Neural crest cell (in vitro differentiated cells): ENCODE measurements at places on chromosomes 7 and 10.

GRCh38 chr10:13712837-13713581 is 126.2 kb downstream of the PRPF18 start:
- no peak for DNase-seq
- H3K27me3 ChIP-seq, result peaks cover 77% of the 10 kb centered on the region
- H3K27ac ChIP-seq, result peak overlapping the region; percentile 48
- peak overlapping the region; percentile 18 for H3K4me3 ChIP-seq
- H3K36me3 ChIP-seq, result peaks cover 8% of the 10 kb centered on the region
- peaks cover 79% of the 10 kb centered on the region for H3K4me1 ChIP-seq

GRCh38 chr7:152000191-152000590 is 25.3 kb upstream of the GALNT11 start:
- no peak for DNase-seq
- H3K36me3 ChIP-seq, result no peaks in the 10 kb centered on the region
- H3K27ac ChIP-seq, result no peak overlapping the region

- no peaks in the 10 kb centered on the region for H3K27me3 ChIP-seq
- no peak overlapping the region for H3K27ac ChIP-seq
Measured at GRCh38 chr7:116353647-116354046, 143.3 kb downstream of the TES start.

GRCh38 chr7:44264221-44264931 is 61.0 kb downstream of the CAMK2B start:
- no peaks in the 10 kb centered on the region for H3K36me3 ChIP-seq
- H3K4me1 ChIP-seq, result peaks cover 8% of the 10 kb centered on the region
- H3K27ac ChIP-seq, result no peak overlapping the region
- H3K4me3 ChIP-seq, result no peak overlapping the region
- no peak for DNase-seq
- H3K27me3 ChIP-seq, result no peaks in the 10 kb centered on the region

DNA sequence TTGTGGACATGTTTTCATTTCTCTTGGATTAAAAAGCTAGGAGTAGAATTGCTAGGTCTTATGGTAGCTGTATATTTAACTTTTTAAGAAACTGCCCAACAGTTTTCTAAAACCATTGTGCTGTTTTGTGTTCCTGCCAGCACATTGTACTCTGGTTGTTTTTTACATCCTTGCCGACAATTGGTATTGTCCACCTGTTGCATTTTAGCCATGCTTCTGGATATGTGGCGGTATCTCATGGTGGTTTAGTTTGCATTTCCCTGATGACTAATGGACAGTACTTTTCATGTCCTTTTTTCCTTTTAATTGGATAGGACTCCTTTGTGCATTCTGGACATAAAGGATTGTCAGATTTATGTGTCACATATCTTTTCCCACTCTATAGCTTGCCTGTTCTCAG is 45.5 kb downstream of the STK17A start:
- no peak overlapping the region for H3K4me3 ChIP-seq
- peaks cover 24% of the 10 kb centered on the region for H3K36me3 ChIP-seq
- H3K27me3 ChIP-seq, result no peaks in the 10 kb centered on the region
- no peak overlapping the region for H3K27ac ChIP-seq
- no peak for DNase-seq

DNA sequence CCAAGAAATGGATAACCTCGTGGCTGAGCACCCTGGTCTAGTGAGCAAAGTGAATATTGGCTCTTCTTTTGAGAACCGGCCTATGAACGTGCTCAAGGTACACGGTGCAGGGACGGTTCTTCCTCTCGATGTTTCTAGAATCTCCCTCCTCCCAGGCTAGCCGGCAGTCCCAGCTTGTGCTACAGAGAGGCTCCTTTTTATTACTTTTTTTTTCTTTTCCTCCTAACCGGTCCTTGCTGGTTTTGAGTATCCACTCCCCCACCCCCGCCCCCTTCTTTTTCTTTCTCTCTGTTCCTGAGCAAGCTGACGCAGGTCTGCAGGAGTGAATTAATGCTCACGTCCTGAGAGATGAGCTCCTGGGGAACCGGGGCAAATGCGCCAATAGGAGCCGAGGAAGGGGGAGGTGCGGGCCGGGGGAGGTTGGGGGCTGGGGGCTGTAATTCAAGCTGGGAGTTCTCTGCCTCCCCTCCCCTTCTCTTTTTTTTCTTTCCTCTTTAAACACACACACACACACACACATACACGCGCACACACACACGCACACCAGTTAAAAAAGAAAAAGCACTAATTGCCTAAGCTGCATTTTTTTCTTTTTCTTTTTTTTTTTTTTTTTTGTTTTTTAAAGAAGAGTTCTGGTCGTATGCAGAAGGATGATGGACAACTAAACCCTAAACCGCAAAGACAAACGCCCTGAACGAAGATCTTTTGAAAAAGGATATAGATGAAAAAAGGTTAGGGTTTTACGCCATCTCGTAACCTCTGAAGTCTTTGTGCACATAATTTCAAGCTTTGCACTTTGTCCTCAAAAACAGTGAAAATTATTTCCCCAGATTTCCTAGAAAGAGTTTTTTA is 6.6 kb downstream of the CPA2 start:
- peak overlapping the region; percentile 90 for H3K4me3 ChIP-seq
- peaks cover 2% of the 10 kb centered on the region for H3K36me3 ChIP-seq
- H3K27ac ChIP-seq, result peak overlapping the region; percentile 97
- no peaks in the 10 kb centered on the region for H3K27me3 ChIP-seq

GRCh38 chr7:106365252-106366005 is 80.6 kb upstream of the NAMPT start:
- no peaks in the 10 kb centered on the region for H3K36me3 ChIP-seq
- no peak for DNase-seq
- H3K4me3 ChIP-seq, result no peak overlapping the region
- peaks cover 25% of the 10 kb centered on the region for H3K27me3 ChIP-seq
- no peak overlapping the region for H3K27ac ChIP-seq
- no peaks in the 10 kb centered on the region for H3K4me1 ChIP-seq

- H3K4me1 ChIP-seq, result no peaks in the 10 kb centered on the region
- no peaks in the 10 kb centered on the region for H3K36me3 ChIP-seq
- no peak overlapping the region for H3K4me3 ChIP-seq
- H3K27me3 ChIP-seq, result no peaks in the 10 kb centered on the region
- H3K27ac ChIP-seq, result no peak overlapping the region
Measured at GRCh38 chr7:84624527-84624926, 429.9 kb upstream of the SEMA3A start.

DNA sequence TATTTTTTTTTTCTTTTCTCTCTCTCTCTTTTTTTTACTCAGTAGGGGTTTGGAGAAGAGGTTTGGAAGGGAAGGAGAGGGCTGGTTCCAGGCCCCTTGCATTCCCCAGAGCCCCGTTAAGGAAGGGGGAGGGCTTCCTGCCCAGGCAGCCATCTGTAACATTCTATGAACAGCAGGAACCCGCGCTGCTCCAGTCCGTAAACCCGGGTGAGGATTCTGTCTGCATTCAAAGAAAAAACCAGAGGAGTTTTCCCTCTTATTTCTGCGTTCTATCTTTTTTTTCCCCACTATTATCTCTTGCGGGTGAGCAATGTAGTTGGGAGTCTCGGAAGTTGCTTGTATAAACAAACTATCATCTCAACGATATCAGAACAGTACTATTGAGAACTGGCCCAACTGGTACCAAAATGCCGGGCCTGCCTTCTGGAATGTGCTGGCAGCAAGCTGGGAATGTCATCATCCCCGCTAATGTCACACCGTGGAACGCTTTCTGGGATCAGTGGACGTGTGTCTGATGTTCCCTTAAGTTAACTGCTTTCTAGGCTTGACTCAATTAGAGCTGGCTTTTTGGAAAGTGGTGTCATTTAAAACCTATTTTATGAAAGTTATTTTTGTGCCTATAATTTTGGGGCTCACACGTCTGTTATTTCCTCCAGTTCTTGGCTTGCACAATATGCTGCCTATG is 153.1 kb upstream of the MEOX2 start:
- H3K27ac ChIP-seq, result peak overlapping the region; percentile 84
- H3K4me1 ChIP-seq, result peaks cover 17% of the 10 kb centered on the region
- DNase-seq, result peak; percentile 3

DNA sequence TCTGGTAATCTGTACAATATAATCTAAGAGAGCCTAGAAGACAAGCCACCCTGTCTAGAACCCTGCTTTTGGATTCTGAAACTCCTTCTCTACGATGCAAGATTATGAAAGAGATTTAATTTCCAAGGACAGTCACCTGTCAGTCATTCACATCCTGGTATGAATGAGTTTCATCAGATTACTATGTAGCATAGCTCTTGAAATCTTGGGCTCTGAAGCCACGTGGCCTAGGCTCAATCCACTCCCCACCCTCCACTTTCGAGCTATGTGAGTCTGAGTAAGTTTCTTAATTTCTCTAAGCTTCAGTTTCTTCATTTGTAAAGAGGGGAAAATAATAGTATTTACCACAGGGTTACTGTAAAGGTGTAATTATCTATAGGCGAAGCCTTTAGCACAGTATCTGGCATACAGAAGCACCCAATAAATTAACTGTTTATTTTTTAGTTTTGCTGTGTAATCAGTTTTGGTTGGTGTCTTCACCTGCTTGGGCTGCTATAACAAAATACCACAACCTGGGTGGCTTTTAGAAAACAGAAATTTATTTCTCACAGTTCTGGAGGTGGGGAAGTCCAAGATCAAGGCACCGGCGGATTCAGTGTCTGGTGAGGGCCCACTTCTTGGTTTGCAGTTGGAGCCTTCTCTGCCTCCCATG is 71.3 kb downstream of the MYOF start:
- H3K4me1 ChIP-seq, result peaks cover 21% of the 10 kb centered on the region
- DNase-seq, result no peak
- H3K27me3 ChIP-seq, result no peaks in the 10 kb centered on the region
- no peak overlapping the region for H3K27ac ChIP-seq

DNA sequence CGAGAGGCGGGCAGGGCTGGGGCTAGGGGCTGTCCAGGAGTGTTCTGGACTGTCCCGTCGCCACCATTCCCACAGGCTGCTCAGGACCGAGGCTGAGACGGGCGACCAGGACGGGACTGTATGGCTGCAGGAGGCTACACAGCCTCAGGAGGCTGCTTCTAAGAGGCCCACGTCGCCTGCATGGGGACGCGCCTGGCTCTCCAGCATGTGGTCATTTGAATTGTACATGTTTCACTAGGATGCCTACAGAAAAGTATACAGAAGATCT is 216.3 kb downstream of the TCERG1L start:
- H3K27ac ChIP-seq, result no peak overlapping the region
- H3K27me3 ChIP-seq, result no peaks in the 10 kb centered on the region
- no peak overlapping the region for H3K4me3 ChIP-seq
- H3K36me3 ChIP-seq, result no peaks in the 10 kb centered on the region
- no peak for DNase-seq
- H3K4me1 ChIP-seq, result peaks cover 19% of the 10 kb centered on the region

DNA sequence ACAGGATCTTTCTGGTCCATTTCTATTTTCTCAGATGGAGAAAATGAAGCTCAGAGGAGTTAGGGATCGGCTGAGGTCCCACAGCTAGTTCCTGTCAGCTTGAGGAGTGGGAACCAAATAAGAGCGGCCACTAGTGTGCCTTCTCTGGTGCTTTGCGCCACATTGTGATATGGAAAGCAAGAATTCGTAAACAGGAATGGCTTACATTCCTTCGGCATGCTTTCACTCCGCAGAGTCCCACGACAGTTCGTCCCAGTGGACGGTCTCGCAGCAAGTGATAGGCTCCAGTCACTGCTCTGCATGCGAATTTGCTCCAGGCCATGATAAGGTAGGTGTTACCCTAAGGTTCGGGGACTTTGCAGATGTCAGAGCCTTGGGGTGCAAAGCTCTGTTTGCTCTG is 41.5 kb upstream of the PTF1A start:
- H3K27ac ChIP-seq, result no peak overlapping the region
- H3K4me1 ChIP-seq, result no peaks in the 10 kb centered on the region
- H3K36me3 ChIP-seq, result no peaks in the 10 kb centered on the region
- DNase-seq, result no peak
- no peak overlapping the region for H3K4me3 ChIP-seq

DNA sequence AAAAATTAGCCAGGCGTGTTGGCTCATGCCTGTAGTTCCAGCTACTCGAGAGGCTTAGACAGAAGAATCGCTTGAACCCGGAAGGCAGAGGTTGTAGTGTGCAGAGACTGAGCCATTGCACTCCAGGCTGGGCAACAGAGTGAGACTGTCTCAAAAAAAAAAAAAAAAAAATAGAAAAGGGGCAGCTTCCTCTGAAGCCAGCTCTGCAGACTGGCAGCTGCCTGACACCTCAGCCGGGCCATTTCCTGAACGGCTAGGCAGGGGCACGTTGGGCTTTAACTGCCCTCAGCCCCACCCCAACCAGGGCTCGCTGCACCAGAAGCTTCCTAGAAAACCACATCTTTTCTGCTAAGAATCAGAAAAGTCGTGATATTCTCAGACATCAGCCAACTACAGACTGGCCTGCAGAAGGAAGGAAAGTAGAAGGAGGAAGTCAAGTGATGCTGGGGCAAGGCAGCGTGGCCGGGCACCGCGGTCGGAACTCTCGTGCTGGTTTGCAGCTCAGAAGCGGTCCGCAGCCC is 38.0 kb downstream of the PRKAG2 start:
- H3K27ac ChIP-seq, result no peak overlapping the region
- DNase-seq, result no peak
- H3K4me3 ChIP-seq, result no peak overlapping the region
- H3K36me3 ChIP-seq, result no peaks in the 10 kb centered on the region
- peaks cover 13% of the 10 kb centered on the region for H3K4me1 ChIP-seq

- peaks cover 5% of the 10 kb centered on the region for H3K4me1 ChIP-seq
- peaks cover 47% of the 10 kb centered on the region for H3K27me3 ChIP-seq
- H3K4me3 ChIP-seq, result no peak overlapping the region
- H3K27ac ChIP-seq, result no peak overlapping the region
- H3K36me3 ChIP-seq, result no peaks in the 10 kb centered on the region
Measured at GRCh38 chr10:101273741-101274140, 44.5 kb upstream of the LBX1 start.

DNA sequence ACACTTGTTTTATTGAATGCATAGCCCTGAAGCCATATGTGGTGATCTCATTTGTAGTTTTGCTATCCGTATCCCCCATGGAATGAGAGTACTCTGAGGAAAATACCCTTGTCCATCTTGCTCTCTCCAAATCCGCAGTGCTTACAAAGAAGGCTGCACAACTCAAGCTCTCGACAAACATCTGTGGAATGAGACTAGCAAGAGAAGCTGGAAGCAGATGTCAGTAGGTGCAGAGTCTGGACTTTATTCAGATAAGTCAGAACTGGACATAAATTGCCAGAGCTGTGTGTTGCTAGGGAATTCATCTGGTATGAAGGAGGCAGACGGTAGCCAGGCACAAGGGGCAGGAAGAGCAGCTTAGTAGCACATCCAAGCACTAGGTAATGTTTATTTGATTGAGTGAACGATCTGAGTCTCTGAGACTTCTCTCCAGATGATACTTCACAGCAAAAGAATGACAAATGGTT is 1046.2 kb downstream of the XPNPEP1 start:
- no peak overlapping the region for H3K4me3 ChIP-seq
- no peak overlapping the region for H3K27ac ChIP-seq
- H3K4me1 ChIP-seq, result peaks cover 10% of the 10 kb centered on the region

GRCh38 chr10:23326544-23327307 is 17.9 kb downstream of the C10orf67 start:
- H3K36me3 ChIP-seq, result no peaks in the 10 kb centered on the region
- peaks cover 4% of the 10 kb centered on the region for H3K27me3 ChIP-seq
- no peak overlapping the region for H3K4me3 ChIP-seq
- no peak for DNase-seq
